ENCODE measurements at places on chromosomes 4 and X.

GRCh38 chrX:49053223-49054072, 5.4 kb upstream of the CCDC120 start:
- peak; percentile 43 for DNase-seq

- no peak for DNase-seq
Measured at GRCh38 chr4:1218634-1219565, 30.0 kb downstream of the CTBP1 start.

- DNase-seq = no peak
Measured at GRCh38 chrX:109440475-109440874, 41.4 kb downstream of the GUCY2F start.

DNA sequence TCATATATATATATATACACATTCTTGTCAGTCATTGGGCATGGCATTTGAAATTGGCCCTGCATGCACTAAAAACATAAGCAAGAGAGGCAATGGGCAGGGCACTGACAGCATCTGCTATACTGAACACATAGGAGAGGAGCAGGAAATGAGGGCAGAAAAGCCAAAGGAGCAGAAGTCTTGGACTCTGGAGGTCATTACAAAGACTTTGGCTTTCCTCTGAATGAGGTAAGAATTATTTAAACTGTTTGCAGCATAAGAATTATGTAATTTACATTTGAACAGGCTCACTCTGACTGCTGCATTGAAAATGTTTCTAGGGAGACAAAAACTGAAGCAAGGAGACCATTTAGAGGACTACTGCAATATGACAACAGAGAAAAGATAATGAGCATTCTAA, 396.5 kb downstream of the PRDM5 start:
- DNase-seq = no peak

- DNase-seq = no peak
Measured at GRCh38 chrX:78455901-78456300, 128.5 kb upstream of the CYSLTR1 start.

- no peak for DNase-seq
Measured at GRCh38 chr4:122508083-122508482, 51.6 kb upstream of the IL2 start.

DNA sequence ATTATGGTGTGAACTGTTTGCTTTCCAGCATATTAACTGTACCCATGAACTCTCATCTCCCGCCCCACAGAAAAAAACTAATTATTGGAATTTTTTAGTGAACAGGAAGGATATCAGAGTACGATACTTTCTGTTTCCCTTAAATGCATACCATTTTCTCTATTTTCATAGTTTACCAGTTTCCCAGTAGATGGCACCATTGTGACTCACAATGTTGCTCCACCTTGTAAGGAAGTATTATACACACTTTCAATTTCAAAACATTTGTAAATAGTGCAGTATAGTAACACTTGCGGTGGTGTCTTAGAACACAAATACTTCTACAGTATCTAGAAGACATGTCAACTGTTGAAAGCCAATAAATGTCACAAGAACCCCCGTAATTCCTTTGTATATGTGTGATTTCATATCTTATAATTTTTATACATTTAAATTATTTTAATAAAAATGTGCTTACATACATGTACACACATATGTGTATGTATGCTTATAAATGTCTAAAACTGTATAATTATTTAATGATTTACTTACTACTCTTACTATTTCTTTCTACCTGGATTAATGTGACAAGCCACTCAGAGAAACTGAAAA, 167.3 kb downstream of the SLIT2 start:
- no peak for DNase-seq

GRCh38 chrX:18873189-18873791, 110.6 kb downstream of the PHKA2 start:
- no peak for DNase-seq

GRCh38 chr4:47968847-47969246, 47.6 kb downstream of the CNGA1 start:
- no peak for DNase-seq

GRCh38 chr4:176358083-176358469, 38.3 kb downstream of the SPCS3 start:
- DNase-seq = no peak

GRCh38 chr4:7758476-7758875, 181.2 kb downstream of the AFAP1 start:
- DNase-seq = no peak

DNA sequence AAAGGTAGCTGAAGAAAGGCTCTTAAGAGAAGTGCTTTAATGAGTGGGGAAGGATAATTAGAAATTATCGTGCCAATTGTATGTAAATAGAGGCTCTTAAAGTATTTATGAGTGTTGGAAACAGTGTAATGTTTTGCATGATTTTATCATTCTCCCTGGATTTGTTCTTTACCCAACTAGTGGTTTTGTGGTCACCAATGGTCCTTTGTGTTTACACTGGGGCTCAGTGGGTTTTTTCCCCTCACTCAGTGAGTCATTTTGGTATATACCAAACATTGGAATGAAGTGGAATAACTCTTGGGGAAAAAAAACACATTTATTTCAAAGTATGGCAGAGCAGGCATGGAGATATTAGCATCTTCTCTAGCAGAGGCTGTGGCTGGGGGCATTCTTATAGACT, 20.8 kb upstream of the LGI2 start:
- DNase-seq = no peak
